ENCODE measurements at places on chromosomes 1 and 21.

GRCh38 chr1:116794371-116794770 lies 40.1 kb downstream of the CD2 start:
- no peak for DNase-seq

DNA sequence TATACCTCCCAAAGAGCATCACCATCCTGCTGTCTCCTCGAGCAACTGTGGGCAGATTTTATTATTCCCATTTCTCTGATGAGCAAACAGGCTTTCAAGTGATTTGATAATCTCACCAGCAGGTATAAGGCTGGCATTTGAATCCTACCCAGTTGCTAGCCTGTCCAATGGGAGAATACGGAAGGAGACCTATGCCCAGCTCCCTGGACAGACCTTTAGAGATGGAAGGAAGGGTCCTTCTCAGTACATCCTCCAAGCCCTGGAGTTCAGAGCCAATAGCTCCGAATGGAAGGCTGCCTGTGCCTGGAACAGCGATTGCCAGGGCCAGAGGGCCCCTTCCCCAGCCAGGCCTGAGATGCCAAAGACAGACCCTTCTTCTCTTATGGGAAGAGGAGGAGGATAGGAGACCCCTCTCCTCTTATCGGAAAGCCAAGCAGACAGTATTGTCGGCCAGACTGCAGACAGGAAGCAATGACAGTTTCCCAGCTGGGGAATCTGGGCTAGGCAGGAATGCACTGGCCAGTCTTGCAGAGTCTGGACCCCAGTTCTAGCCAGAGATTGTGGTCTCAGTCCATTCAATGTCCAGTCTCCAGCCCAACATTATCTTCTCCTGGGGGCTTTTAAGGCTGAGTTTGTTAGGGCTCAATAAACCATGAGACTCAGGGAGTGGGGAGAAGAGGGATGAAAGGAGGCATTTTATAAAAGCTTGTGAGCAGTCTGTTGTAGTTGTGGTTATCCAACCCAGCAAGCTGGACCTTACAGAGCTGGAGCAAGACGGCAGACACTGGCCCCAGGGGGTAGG lies 2.0 kb downstream of the IFFO2 start:
- DNase-seq = no peak

GRCh38 chr1:154453161-154453560 lies 48.0 kb downstream of the IL6R start:
- DNase-seq = no peak

DNA sequence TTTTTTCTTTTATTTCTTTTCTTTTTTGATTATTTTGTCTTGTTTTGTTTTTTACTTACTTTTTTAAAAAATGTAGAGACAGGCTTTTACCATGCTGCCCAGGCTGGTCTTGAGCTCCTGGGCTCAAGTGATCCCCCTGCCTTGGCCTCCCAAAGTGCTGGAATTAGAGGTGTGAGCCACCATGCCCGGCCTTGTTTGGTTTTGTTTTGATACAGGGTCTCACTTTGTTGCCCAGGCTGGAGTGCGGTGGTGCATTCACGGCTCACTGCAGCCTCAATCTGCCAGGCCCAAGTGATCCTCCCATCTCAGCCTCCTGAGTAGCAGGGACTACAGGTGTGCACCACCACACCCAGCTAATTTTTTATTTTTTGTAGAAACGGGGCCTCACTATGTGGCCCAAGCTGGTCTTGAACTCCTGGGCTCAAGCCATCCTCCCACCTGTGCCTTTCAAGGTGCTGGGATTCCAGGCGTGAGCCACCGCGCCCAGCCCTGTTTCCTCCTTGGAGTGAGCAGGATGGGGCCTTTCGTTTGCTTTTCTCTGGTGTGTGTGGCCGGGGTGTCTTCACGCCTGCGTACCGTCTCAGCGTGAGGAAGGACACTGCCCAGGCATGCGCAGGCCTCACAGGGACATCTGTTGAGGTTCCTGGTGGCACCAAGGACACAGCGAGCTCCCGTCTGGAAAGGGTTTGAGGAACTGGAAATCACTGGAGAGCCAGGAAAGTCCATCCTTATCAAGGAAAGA lies 15.5 kb downstream of the SLC45A1 start:
- no peak for DNase-seq

- no peak for DNase-seq
Measured at GRCh38 chr1:82405333-82405732, 604.6 kb downstream of the ADGRL2 start.

DNA sequence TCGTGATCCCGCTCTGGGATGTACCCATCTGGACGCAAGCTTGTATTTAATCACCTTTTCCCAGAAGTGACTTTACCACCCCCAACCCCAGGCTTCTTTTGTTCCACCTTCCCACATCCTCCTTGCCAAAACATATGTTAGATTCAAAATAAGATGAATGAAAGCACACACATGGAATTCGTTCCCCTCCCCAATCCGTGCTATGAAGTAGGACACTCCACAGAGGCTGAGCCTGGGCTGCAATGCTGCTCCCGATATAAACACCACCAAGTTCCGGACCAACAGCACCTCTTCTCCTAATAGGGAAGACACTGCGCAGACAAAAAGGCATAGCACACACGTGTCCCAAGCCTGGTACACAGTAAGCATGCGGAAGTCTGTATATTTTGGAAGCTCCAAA lies 86.1 kb downstream of the CLSTN1 start:
- no peak for DNase-seq

GRCh38 chr1:65097076-65097475 lies 50.9 kb upstream of the AK4 start:
- DNase-seq = no peak

- no peak for DNase-seq
Measured at GRCh38 chr1:184553845-184554244, 167.0 kb downstream of the C1orf21 start.

GRCh38 chr1:66140072-66140471 lies 347.4 kb downstream of the PDE4B start:
- no peak for DNase-seq

- DNase-seq = peak; percentile 85
Measured at GRCh38 chr1:25608488-25609178, 8.0 kb upstream of the MAN1C1 start.

DNA sequence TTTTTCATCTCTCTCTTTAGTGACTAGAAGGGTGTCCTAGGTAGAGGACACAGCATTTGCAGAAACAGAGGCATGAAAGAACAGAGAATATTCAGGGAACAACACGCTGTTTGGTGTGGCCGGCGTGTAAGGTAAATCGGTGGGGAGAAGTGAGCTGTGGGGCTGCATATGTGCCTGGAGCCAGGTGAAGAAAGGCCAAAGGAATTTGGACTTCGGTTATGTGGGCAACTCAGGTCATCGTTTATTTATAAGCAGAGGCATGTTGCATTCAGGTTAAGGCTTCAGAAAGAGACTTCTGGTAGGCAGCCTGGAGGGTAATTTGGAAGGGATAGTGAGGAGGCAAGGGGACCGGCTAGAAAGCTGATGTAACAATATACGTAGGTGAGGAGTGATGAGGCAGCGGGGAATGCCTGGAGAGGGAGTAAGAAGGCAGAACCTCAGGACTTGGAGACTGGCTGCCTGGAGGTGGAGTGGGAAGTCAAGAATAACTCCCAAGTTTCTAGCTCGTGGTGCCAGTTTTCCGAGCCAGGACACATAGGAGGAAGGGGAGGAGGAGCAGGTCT lies 64.1 kb upstream of the ACOT11 start:
- no peak for DNase-seq

DNA sequence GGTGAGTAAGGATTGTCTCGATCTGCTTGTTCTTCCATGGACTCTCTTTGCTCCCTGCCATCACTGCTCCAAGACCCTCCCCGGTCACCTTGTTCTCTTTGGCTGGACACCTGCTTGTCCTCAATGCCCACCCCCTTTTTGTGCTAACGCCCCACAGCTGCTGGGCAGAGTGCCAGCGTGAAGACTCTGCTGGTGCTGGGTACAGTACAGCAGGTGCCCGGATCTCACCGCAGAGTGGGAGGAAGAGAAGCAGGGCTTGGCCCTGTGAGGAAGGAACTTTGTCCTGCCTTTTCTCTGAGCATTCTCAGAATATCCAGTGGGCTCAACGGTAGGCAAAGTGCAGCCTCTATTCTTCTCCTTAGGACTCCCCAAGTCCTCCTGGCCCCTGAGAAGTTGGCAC lies 90.1 kb downstream of the PLXNA2 start:
- DNase-seq = no peak

Measured in CD4-positive, alpha-beta T cell treated with Interleukin-1 beta for 1 hour (primary cell).